ENCODE measurements at places on chromosomes 2 and 18.

DNA sequence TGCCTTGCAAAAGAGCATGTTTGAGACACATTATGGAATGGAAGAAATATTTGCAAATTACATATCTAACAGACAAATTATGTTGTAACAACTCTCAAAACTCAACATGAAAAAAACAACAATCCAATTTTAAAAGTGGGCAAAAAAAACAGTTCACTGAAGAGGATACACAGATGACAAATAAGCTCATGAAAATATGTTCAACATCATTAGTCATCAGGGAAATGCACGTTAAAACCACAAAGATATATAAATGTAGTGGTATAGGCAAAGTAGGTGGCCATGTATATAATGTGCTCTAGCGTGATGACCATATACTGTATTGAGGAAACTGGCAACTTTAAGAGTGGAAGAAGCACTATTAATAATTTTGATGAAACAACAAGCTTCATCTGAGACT is 220.1 kb downstream of the IRS1 start:
- no peak for DNase-seq
- no peak overlapping the region for H3K27ac ChIP-seq
- H3K27me3 ChIP-seq = no peaks in the 10 kb centered on the region
- H3K36me3 ChIP-seq = no peaks in the 10 kb centered on the region
- H3K4me1 ChIP-seq = peaks cover 10% of the 10 kb centered on the region
- no peak overlapping the region for H3K4me3 ChIP-seq

DNA sequence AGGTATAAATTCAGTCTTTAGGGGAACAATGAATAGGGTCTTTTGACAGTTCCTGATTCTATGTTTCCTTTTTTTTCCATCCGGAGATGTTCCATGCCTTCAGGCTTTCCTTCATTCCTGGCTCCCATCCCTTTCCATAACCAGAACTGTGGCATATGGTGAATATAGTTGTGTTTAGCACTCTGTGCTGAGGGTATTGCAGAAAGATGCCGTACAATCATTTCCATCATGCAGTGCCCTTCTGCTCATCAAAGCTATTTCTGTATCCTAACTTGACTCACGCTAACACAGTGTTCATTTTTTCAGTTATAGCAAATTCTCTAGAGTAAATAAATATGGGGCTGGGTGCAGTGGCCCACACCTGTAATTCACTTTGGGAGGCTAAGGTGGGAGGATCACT is 131.9 kb upstream of the EML6 start:
- DNase-seq = no peak
- peaks cover 46% of the 10 kb centered on the region for H3K4me1 ChIP-seq
- H3K27me3 ChIP-seq = no peaks in the 10 kb centered on the region
- H3K27ac ChIP-seq = no peak overlapping the region
- no peak overlapping the region for H3K4me3 ChIP-seq
- H3K36me3 ChIP-seq = peaks cover 6% of the 10 kb centered on the region

DNA sequence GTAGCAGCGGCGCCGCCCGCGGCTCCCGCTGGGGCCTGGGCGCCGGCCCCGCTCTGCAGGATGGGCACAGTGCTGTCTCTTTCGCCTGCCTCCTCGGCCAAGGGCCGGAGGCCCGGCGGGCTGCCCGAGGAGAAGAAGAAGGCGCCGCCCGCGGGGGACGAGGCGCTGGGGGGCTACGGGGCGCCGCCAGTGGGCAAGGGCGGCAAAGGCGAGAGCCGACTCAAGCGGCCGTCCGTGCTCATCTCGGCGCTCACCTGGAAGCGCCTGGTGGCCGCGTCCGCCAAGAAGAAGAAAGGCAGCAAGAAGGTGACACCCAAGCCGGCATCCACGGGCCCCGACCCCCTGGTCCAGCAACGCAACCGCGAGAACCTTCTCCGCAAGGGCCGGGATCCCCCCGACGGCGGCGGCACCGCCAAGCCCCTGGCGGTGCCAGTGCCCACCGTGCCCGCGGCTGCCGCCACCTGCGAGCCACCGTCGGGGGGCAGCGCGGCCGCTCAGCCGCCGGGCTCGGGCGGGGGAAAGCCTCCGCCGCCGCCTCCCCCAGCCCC is 369 bp downstream of the CDK5R2 start:
- peak overlapping the region; percentile 37 for H3K4me3 ChIP-seq
- H3K36me3 ChIP-seq = no peaks in the 10 kb centered on the region
- no peak for DNase-seq
- no peak overlapping the region for H3K27ac ChIP-seq

DNA sequence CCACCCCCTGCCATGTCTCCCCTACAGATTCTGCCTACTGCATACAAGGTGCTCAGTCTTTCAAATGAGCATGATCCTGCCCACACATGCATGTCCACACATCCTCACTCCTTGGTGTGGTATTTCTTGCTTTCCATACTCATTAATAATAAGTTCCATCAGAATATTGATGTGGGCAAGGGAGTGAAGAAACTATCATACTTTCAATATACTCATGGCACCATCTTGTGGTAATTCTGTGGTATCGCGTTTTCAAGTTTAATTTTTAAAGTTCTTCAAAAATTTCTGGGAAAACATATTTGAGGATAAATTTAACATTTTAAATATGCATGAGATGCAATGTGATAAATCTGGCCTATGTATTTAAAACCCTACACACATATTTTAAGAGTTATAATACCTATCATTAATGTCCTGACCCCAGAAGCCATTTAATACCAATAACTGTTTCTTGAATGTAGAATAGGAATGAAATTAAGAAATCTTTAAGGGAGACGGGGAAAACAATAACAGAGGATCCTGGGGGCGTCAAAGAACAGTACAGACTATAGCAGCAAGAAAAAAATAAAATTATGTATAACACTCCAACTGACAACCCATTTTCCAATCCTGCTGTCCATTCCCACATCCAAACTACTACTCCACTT is 110.1 kb downstream of the ZNF385B start:
- H3K4me3 ChIP-seq = no peak overlapping the region
- H3K27me3 ChIP-seq = peaks cover 8% of the 10 kb centered on the region
- DNase-seq = no peak
- no peaks in the 10 kb centered on the region for H3K36me3 ChIP-seq
- H3K4me1 ChIP-seq = peaks cover 4% of the 10 kb centered on the region

GRCh38 chr2:71695235-71696120 is 242.1 kb downstream of the DYSF start:
- H3K4me1 ChIP-seq = peaks cover 46% of the 10 kb centered on the region
- no peaks in the 10 kb centered on the region for H3K36me3 ChIP-seq
- no peak overlapping the region for H3K27ac ChIP-seq
- no peaks in the 10 kb centered on the region for H3K27me3 ChIP-seq

- H3K4me3 ChIP-seq = no peak overlapping the region
- H3K27ac ChIP-seq = no peak overlapping the region
- H3K4me1 ChIP-seq = peaks cover 8% of the 10 kb centered on the region
- H3K36me3 ChIP-seq = no peaks in the 10 kb centered on the region
- H3K27me3 ChIP-seq = no peaks in the 10 kb centered on the region
- DNase-seq = no peak
These were observed 25.3 kb upstream of the MFSD6 start for GRCh38 chr2:190382851-190383250.

- DNase-seq = no peak
- H3K4me1 ChIP-seq = peaks cover 15% of the 10 kb centered on the region
- H3K27ac ChIP-seq = peak overlapping the region; percentile 68
- no peak overlapping the region for H3K4me3 ChIP-seq
These were observed 279.9 kb downstream of the ALPK2 start for GRCh38 chr18:58348951-58349350.
